ENCODE measurements at places on chromosomes 3 and 15.

DNA sequence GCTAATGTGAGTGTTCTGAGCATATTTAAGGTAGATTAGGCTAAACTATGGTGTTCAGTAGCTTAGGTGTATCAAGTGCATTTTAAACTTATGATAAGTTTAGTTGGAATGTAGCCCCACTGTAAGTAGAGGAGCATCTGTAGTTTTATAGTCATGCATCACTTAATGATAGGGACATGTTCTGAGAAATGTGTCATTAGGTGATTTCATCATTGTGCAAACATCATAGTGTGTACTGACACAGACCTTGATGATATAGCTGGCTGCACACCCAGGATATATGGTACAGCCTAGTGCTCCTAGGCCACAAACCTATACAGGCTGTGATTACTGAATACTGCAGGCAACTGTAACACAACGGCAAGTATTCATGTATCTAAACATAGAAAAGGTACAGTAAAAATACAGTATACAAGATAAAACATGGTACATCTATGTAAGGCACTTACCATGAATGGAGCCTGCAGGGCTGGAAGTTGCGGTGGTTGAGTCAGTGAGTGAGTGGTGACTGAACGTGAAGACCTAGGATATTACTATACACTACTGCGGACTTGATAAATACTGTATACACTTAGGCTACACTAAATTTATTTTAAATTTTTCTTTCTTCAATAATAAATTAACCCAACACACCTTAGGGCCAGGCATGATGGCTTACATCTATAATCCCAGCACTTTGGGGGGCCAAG, 17.9 kb downstream of the DNAH1 start:
- no peak for DNase-seq

DNA sequence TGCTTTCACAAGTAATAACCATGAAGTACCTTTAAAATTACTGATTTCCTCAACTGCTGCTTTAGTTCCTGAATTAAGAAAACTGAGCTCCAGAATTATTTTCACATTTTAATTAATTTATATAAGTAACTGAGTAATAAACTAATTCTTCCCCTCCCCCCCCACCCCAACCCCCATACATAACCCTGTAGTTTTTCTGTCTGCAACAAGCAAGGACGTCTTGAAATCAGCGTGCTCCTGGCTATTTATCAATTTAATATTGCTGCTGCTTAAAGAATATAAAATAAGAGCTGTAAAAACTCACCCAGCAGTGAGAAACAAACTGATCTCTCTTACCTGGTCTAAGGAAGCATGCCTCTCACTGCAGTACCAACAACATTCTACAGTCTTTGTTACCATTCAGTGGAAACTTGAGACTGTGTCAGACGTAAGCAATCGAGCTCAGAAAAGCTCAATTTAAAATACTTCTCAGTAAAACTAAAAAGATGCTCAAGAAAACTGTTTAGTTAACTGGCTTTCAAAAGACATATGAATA, 121.0 kb downstream of the TFDP2 start:
- DNase-seq: peak; percentile 65

DNA sequence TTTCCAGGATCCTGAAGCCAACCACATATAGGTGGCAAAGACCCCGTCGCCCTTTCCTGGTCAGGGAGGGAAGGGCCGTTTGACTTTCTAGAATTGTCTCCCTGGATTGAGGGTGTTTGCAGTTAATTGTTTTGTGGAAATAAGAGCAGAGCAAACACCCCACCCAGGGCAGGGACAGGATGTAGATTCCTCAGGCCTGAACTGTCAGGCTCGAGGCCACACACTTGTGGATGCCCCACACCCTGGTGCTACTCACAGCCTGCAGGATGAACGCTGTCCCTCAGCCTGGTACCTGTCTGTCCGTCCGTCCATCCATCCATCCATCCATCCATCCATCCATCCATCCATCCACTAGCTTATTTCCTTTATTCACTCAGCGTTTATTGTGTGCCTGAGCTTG, 29.9 kb upstream of the FLNB start:
- DNase-seq: no peak

DNA sequence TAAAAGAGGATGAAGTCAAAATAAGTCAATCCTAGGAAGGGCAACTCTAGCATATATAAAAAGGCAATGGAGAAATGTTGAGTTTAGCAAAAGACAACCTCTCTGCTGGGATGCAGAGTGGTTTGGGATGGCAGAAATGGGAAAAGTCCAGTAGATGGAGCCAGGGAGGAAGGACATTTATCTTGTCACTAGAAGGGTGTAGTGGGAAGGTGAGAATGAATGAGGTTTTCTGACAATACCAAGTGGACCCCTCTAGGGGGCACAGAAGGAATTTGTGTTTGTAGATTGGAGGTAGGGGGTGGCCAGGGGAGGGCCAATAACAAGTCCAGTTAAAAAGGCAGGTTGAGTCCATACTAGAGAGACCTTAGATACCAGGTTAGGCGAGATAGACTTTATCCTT, 80.0 kb downstream of the THSD4 start:
- no peak for DNase-seq

GRCh38 chr3:66606868-66607267, 106.0 kb upstream of the LRIG1 start:
- no peak for DNase-seq

- no peak for DNase-seq
Measured at GRCh38 chr3:109330405-109330804, 6.9 kb downstream of the DPPA4 start.
